Pons (tissue), 1 donor: ENCODE measurements at places on chromosomes 2 and 18.

GRCh38 chr2:70371753-70372152 is 69.9 kb upstream of the FAM136A start:
- DNase-seq = no peak

GRCh38 chr2:71934595-71935261 is 212.9 kb downstream of the CYP26B1 start:
- DNase-seq = no peak

DNA sequence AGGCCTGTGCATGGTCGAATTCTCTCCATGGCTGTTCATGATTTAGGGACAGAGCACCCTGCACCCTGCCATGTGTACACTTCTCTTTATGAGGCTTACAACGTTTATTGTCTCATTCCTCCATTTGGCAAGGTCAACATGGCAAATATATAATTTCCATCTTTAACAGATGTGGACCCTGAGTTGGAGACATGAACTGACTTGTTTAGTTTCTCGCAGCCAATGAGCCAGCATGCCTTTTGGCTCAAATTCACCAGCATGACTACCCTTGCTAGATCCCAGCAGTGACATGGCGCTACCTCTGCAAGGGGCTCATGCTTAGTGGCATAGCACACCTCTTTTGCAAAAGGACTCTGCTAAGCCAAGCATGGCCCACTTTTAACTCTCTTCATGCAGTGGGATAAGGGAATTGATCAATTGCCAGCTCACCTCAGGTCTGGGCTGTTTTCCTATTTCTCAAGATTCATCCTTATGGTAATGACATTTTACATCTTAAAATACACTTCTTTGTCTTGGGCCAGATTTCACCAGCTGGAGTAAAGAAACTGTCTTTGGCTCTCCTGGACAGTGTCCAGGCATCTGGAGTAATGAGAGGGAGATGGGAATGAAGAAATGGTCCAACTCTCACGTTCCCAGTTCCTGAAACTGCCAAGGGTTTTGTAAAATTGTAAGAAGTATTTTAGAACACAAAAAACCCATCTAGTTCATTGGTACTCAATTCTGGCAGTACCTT is 159.5 kb downstream of the SETBP1 start:
- DNase-seq = no peak

DNA sequence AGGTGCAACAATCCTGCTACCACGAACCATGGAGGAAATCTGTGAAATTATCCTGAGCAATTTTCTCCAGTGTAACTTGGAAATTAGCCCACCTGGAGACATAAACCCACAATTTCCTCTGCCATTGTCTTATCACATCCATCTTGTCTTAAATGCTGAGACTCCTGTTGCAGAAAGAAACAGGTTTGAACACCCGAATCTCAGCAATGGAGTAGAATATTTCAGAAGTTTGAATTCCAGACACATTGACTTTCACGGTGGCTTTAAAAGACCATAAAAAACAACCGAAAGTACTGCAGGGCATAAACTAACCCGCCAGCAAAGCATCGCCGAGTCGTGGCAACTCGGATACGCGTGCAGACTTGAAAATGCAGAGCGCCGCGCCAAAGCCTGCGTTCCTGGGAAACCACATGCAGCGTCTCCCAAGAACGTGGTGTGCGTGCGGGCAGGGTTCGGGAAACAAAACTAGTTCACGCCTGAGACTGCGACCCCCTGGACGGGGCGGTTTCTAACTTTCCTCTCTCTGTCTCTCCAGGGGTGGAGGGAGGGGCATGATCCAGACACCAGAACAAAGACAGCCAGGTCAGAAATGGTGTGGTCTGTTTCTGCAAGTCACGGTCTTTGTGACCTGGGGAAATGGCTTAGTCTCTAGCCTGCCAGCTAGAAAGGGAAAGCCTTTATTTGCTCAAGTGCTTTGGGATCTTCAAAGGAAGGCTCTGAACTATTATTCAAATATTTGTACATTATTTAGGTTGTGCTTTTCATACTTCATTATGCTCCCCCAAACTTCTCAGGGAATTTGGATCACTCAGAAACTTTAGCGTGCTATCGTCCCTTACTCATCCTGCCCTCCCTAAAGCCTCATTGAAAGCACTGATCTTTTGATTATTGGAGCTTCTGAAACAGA is 26.9 kb upstream of the KCTD1 start:
- peak; percentile 7 for DNase-seq

DNA sequence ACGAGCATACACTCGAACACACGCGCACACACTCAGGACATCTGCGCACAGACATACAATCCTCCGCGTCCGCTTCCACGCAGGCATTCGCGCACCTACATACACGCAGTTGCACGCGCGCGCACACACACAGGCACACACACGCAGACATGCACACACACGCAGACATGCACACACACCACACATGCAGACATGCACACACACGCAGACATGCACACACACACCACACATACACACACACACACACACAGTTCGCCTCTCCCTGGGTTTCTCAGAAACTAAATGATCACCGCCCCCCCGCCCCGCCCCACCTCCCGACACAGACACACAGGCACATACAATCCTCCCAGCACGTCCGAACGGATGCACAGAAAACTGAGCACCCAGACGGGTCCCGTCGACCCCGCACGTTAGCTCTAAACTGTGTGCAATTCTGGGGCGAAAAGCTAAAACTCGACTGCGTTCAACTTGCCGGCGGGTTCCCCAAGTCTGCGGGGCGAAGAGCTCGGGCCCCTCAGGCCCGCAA is 1.0 kb downstream of the EPHA4 start:
- DNase-seq = no peak

GRCh38 chr2:929011-929735 is 21.5 kb upstream of the SNTG2 start:
- DNase-seq = no peak

- DNase-seq = peak; percentile 84
Observed at GRCh38 chr2:127408004-127408806, 10.0 kb upstream of the PROC start.

- no peak for DNase-seq
Observed at GRCh38 chr2:229818230-229818629, 103.6 kb downstream of the TRIP12 start.

DNA sequence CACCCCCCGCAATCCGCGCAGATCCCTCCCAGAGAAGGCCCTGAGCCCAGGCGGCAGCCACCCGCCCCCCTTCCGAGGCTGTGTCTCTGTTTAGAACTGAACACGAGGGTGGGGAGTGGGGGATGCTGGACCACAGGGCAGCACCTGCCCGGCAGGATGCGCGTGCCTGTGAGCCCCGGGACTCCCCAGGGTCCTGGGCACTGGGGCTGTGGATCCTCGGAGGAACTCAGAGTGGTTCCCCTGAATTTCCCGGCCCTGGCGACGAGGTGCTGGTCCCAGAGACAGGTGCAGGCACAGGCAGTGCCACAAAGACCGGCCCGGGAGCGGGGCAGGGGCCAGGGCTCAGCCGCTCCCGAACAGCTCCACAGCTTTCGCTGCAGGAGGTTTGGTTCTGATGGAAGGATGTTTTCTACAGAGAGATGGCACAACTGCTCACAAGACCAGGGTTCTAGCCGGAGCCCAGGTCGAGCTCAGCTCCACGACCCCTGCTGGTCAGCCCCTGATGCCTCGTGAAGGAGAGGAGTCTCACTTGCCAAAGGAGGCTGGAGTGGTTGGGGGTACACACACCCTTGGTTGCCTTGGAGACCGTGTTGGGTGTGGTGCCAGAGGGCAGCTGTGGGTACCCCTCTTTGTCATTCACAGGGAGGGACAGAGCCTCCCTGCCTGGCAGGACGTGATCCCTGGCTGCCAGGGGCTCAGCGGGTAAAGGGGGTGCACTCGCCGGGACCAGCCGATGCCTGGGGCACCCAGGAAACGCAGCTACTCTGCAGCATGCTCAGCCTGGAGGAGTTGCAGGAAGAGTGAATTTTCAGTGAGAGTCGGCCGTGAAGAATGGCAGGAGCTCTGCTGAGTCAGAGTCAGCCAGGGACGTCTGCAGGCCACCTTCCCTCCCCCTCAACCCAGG is 4.4 kb upstream of the NEU4 start:
- no peak for DNase-seq
